ENCODE measurements at places on chromosomes 16 and 17. TPM values are rescaled to one million over a fixed set of nuclear protein-coding genes. Genes with fewer than 3 reads are reported as not detected.

DNA sequence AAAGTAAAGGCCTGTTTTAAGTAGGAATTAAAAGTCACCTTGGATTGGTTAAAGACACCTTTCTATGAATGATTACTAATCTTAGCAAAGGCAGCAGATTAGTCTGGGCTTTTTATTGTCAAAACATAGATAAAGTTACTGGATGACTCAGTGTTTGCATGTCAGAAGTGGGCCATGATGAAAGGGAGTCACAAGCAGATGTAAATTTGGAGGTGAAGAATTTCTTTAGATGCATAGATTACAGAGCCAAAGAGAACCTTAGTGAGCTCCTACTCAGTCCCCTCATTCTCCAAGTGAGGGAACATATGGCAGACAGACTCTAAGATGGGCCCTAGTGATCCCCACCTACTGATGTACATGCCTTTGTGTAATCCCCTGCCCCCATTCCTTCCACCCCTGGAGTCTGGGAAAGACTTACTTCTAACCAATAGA is 124.5 kb downstream of the HS3ST3A1 start:
- no peak for DNase-seq

GRCh38 chr16:25896411-25896810 is 204.7 kb downstream of the HS3ST4 start:
- no peak for DNase-seq

GRCh38 chr17:32240750-32241149 is 24.9 kb upstream of the RHBDL3 start:
- DNase-seq, result no peak

- DNase-seq, result no peak
Measured at GRCh38 chr17:28364665-28365363, at the start of gene SEBOX. Gene SEBOX, minus strand, starts transcription at chr17:28365199. Its CDS starts 48 bp downstream, at chr17:28365151.

DNA sequence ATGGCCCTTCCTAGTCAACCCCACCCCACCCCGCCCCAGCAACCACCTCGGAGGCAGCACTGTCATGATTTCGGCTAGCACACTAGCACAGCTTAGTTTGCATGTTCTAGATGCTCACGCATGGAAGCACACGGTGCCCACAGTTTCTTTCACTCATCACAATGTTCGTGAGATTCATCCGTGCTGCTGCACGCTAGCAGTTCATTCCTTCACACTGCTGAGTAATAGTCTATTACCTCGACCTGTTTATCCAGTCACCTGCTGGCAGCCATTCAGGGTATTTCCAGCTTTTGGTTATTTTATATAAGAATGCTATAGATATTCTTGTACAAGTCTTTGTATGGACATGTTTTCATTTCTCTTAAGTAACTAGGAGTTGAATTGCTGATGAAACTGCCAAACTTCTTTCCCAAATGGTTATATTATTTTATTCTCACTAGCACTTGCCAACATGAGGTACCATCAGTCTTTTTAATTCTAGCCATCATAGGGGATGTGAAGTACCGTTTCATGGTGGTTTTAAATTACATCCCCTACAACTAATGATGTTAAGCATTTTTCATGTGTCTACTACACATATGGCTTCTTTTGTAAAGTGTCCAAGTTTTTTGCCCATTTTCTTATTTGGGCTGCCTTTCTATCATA is 75.7 kb downstream of the CYTH1 start:
- DNase-seq, result no peak

GRCh38 chr17:7081341-7082062 is 1.5 kb upstream of the CLEC10A start:
- no peak for DNase-seq

GRCh38 chr16:14264327-14264943 is 193.3 kb downstream of the MRTFB start:
- DNase-seq, result no peak

GRCh38 chr17:57595947-57596695 is 149.0 kb downstream of the CCDC182 start:
- no peak for DNase-seq

The RAB26 gene
- 1.9 TPM for total RNA-seq

DNA sequence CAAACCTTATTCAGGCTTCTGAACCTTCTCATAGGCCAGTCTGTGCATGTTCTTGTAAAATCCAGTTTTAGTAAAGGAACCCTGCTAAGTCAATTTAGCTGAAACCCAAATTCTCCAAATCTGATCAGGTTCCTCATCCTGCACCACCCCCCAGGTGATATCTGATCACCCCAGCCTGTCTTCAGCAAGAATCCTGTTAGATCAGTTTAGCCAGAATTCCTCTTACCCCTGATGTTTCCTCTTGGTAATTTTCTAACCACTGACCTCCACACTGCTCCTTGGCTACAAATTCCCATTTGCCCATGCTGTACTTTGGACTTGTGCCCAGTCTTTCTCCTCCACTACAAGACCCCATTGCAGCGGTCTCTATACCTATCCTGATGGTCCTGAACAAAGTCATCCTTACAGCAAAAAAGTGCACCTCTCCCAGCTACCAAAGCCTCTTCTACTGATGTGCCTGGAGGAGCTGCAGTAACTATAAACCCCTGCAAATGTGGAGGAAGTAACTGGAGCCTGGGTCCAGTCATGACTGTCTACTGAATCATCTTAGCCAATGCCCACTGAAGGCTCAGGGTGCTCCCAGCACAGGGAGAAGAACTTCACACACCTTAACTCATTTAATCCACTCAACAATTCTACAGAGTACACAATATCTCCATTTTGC is 23.8 kb downstream of the TEX14 start:
- no peak for DNase-seq

DNA sequence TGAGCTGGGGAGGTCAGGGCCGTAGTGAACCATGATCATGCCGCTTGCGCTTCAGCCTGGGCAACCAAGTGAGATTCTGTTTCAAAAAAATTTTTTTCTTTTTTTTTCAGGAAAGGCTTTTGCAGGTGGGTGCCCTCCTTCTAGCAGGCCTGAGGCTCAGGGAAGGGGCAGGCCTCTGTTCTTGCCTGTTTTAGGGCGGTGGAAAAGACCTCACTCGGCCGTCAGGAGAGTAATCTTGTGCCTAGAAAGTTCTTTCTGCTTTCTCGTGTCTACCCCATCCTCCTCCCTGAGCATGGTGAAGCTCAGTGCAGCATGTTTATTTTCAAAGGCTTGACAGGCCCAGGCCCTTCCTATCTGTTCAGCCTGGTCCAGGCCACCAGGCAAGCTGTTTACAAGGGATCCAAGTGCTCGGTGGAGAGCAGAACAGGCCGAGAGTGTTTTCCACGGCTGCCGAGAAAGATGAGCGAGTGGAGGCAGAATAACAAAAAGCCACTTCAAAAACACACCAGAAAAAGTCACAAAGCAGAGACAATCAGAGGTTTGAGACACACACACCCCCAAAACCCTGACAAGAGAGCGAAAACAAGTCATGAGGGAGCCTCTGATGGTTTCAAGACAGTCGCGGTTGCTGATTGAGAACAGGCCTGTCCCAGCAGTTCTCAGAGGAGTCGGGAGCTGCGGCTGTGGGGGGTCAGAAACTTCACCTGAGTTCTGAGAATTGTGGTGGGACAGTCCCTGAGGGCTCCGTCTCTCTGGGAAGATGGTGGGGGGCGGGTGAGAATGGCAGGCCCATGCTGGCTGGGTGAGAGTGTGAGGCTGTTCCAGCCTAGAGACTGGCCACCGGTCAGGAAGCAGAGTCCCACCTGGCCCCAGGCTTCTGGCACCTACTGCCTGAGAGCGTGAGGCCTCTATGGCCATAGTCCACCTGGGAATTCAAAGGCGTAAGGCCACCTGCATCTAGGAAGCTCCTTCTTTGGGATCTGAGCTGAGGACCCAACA is 37.5 kb upstream of the CCR7 start:
- DNase-seq, result no peak

The PRSS33 gene
- total RNA-seq, result not detected

GRCh38 chr16:26963109-26963508 is 103.6 kb upstream of the C16orf82 start:
- DNase-seq, result no peak

DNA sequence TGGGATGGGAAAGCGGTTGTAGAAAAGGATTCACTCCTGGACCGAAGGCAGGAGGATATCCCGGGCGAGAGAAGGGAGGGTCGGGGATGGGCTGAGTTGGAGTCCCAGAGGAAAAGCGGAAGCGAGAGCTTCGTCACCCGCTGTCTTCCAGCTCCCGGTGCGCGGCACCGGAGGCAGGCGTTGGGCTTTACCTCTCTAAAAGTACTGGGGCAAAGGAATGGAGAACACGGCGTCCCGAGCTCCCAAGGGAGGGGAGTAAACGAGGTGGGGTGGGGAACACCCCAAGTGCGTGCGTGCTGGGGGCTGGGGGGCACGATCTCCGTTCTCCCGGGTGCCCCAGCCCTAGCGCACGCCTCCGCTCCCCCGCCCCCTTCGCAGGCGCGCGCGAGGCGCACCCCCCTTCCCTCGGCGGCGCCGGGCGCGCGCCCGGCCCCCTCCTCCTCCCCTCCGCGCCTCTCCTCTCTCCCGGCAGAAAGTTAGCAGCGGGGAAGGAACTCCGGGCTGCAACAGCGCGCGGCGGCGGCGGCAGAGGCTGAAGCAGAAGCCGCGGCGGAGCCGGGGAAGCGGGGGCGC is at the start of gene HS3ST4:
Gene HS3ST4, plus strand, starts transcription at position 441 of the 573 bp plus-strand sequence.
- no peak for DNase-seq

The CACNB1 gene
- 1.3 TPM for total RNA-seq

DNA sequence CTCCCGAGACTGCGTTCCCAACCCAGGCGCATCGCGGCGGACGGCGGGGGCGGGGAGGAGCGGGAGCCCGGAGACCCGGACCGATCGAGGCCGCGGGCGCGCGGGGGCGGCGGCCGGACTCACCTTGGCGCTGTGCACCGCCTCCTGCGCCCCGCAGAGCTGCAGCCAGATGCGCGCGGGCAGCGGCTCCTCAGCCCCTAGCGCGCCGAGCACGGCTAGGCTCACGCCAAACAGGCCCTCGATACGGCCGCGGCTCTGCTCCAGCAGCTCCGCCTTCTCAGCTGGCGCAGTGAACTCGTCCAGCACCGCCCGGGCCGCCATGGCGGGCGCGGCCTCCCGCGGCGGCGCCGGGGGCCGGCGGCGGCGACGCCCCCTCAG is 339 bp downstream of the N4BP1 start:
- no peak for DNase-seq

The KRTAP4-9 gene
- total RNA-seq, result not detected

GRCh38 chr17:21160401-21160800 is 33.6 kb downstream of the DHRS7B start:
- no peak for DNase-seq

GRCh38 chr16:4859900-4860255 is 12.6 kb downstream of the UBN1 start:
- no peak for DNase-seq

GRCh38 chr16:14015461-14015860 is 55.7 kb upstream of the MRTFB start:
- DNase-seq, result no peak

GRCh38 chr16:46632778-46633733 is 11.9 kb upstream of the SHCBP1 start:
- DNase-seq, result no peak

The MAF gene
- 20.9 TPM for total RNA-seq

The LGALS9C gene
- 0.25 TPM for total RNA-seq

DNA sequence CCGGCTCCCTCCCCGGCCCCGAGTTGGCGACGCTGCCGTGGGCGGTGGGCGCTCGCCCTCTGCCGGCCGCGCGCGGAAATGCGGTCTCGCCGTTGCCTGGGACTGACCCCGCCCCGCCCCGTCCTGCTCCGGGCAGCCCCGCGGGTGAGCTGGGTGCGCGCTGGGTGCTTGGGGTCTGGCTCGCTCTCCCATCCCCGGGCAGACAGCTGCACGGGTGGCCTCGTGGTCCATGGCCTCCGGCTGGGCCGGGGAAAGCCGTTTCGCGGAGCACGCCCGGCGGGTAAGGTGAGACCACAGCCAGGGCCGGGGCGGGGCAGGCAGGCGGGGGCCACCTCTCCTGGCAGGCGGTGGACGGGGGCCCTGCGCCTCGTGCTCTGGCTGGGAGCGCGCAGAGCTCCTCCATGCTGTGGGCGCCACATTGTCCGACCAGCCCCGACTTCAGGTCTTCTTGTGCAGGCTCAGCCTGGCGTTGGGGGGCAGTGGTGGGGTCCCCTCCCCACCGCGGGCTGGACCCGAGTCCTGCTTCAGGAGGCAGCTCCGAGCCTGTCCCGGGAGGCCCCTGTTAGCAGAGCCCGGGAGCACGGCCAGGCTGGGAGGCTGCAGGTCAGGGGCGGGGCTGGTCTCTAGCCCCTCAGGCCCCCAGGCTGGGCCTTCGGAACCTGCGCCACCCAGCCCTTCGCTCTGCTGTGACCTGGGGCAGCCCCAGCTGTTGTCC is 7.0 kb upstream of the C1QTNF8 start:
- DNase-seq, result peak; percentile 77

DNA sequence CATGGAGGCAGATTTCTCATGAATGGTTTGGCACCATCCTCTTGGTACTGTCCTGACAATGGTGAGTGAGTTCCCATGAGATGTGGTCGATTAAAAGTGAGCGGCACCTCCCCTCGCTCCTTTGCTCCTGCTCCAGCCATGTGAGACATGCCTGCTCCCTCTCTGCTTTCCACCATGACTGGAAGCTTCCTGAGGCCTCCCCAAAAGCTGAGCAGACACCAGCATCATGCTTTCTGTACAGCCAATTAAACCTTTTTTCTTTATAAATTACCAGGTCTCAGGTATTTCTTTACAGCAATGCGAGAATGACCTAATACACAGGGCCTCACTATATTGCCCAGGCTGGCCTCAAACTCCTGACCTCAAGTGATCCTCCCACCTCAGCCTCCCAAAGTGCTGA is 12.1 kb downstream of the ZNF500 start:
- no peak for DNase-seq

GRCh38 chr16:5581908-5582307 is 484.3 kb upstream of the EEF2KMT start:
- DNase-seq, result no peak

GRCh38 chr17:72297326-72298115 is 176.7 kb downstream of the SOX9 start:
- no peak for DNase-seq

- DNase-seq, result no peak
Measured at GRCh38 chr17:27488231-27488630, 32.0 kb downstream of the KSR1 start.

DNA sequence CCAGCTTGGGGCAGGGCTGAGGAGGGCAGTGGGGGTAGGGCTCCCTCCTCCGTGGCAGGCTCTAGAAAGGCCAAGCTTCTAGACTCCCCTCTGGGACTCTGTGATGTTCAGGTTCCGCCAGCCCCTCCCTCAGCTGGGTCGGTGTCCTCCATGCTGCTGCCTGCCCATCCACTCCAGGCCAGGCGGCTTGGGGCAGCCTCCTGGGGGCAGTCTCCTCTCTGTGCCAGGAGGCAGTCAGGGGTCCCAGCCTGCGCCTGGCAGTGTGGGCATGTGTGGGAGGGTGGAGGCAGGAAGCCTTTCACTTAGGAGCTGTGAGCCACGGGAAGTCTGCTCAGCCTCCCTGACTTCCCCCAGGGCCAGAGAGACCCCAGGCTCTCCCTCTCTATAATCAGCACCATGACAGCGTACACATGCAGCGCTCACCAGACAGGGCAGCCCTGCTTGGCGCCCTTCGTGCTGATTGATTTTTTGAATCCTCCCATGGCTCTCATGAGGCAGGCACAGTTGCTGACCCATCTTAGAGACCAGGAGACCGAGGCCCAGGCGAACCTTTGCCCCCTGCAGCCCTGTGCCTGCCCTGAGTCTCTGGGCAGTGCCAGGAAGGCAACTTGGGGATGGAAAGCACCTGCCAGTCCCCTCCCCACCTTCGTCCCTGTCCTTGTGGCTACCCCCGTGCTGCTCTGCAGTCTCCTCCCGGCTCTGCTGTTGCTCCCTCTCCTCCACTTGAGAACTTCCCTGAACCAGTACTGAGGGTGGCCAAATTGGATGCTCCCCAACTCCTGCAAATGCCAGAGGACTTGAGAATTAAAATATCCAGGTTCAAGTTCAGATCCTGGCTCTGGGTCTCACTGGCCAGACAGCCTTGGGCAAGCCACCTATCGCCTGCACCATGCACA is 234.7 kb upstream of the GSE1 start:
- DNase-seq, result no peak

Data from liver (tissue), 10 donors.